ENCODE measurements at places on chromosomes 2 and 18.

DNA sequence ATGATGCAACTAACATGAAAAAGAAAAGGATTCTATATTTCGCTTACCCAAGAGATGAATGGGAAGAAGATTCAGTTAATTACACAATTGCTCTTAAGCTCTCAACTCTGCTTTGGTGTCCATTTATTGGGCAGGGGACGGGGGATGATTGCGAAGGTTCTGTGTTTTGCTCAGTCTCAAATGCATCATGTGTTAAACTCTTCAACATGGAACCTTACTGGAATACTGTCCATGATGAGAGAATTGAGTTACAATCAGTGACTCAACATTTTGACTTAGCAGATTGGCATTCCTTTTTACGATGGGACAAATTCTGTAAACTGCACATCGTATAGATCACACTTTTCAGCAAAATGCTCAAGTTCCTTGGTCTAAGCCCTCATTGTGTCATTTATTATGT is 135.6 kb downstream of the RBMS1 start:
- DNase-seq: no peak

DNA sequence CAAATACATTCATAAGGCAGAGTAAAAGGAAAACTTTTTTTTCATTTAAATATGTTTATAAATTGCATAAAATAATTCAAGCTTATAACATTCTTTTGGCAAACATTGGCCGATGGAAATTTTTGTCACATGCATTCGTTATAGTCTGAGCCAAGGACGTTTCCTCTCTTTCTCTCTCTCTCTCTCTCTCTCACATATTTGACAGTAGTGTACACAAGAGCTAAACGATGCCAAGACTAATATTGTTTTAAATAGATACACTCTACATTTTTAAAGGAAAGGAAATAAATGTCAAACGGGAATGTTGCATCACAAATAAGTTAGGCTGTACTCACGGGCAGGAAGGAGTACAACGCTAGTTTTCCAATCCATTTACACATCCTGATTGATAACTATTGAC is 251.1 kb upstream of the SMIM21 start:
- no peak for DNase-seq

GRCh38 chr18:48785091-48785614 is 165.6 kb downstream of the SMAD7 start:
- DNase-seq: no peak

- DNase-seq: no peak
Measured at GRCh38 chr2:195902857-195903256, 165.8 kb downstream of the DNAH7 start.

DNA sequence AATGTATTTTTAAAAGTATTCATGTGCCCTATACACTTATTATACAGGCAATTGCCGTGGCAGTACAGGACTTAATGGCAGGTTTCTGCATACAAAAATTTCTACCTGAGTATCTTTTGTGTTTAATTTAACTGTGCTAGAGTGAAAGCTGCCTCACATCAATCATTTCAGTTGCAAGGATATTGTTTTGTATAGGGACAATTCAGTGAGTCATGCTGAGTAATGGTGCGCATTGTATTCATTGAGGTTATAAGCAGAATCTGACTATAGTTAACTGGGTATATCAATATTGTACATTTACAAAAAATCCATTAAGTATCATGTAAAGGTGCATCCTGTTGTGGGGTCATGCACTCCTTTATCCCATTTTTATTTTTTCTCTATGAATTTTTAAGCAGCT is 121.5 kb downstream of the GCA start:
- DNase-seq: no peak

DNA sequence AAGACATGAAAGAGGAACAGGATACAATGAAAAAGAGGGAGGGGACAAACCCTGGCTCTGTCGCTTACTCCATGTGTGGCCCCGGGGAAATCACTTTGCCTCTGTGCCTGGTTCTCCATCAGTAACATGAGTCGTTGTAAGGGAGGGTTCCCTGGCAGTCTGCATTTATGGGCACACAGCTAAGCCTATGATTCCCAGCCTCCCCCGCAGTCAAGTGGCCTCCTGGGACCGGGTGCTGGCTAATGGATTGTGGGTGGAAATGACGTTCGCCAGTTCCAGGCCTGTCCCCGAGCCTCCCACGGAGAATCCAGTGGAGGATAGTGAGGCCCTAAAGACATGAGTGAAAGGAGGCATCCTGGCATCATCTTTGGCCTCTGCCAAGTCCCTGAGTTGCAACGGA is 42.7 kb downstream of the SFXN5 start:
- DNase-seq: no peak

DNA sequence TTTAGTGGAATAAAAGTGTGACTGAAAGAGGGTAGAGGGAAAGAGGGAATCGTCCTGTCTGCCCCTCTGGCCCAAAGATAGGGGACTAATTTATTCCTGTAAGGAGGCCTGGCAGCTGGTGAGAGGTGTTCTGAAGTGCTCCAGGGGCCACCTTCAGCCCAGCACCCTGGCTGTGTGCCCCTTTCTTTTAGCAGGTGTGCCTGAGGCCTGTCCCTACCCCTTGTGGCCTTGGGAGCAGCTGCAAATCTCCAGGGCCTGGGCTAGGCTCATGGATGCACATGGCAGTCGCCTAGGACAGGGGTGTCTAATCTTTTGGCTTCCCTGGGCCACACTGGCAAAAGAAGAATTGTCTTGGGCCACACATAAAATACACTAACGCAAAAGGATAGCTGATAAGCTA is 37.3 kb downstream of the FHOD3 start:
- no peak for DNase-seq

- DNase-seq: no peak
Measured at GRCh38 chr2:60116161-60116875, 437.1 kb downstream of the BCL11A start.

- DNase-seq: no peak
Measured at GRCh38 chr2:231685349-231686191, 22.8 kb upstream of the PTMA start.

DNA sequence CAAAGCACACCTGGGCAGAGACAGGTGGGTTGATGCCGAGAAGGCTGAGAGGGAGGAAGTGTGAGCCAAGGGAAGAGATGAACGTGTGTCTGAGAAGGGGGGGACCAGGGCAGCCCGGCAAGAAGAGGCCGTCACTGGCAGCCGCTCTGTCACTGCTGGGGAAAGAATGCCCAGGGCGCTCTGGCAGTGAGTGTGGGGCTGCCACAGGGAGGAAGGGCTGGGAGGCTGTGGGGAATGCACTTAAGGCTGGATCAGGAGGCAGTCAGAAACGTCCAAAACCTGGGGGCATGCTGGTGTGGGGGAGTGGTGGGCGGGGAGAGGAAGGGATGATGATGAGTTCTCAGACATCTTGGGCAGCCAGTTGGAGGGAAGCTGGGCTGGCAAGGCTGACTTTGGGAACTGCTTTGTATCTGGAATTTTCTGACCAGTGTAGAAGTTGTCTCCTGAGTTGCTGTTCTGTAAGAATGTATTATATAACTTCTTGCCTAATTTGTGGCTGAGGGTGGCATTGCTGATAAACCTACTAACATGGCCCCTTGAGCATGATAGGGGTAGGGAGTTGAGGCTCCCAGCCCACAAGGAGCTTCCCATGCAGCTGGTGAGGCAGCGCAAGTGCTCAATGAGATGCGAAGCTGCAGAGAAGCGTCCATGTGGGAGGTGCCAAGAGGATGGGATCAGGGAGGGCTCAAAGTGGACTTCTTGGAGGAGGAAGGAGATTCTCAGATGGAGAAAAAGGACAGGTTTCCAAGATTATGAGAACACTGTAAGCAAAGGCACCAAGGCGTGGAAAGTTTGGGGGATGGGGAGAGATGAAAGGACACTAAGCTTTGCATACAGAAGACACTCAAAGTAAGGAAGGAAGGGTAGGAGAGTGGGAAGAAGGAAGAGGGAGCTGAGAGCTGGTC is 185.1 kb upstream of the HAAO start:
- DNase-seq: no peak

- no peak for DNase-seq
Measured at GRCh38 chr2:62660087-62660486, 45.4 kb upstream of the EHBP1 start.

- DNase-seq: no peak
Measured at GRCh38 chr2:145199042-145199441, 679.1 kb upstream of the ZEB2 start.

GRCh38 chr2:176121190-176122051 is 1.1 kb upstream of the HOXD9 start:
- DNase-seq: no peak

GRCh38 chr2:192203876-192204275 is 9.1 kb upstream of the TMEFF2 start:
- no peak for DNase-seq

DNA sequence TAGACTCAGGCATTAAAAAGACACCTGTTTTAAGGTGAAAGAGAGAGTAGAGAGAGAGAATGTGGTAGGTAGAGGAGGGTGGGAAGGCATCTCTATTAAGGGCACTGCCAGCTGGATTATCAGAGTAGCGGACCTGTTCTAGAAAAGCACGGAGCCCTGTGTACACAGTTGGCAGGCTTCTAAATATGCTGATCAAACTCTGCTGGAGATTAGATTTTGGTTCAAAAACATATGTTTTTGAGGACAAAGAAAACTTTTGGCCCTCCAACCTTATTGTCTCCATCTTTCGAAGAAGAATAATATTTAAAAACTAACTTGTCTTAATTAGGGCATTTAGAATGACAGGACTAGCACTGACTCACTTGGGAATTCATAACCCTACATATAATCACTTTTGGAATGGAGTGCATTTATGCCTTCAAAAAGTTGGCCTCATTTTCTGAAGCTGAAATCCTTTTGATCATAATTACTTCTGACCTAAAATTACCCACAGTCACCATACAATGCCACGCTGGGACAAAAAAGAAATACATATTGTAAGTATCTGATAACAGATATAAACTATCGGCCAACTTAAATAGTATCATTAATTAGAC is 254.6 kb downstream of the MEIS1 start:
- DNase-seq: no peak

- DNase-seq: no peak
Measured at GRCh38 chr18:5237083-5237722, 40.1 kb upstream of the AKAIN1 start.

DNA sequence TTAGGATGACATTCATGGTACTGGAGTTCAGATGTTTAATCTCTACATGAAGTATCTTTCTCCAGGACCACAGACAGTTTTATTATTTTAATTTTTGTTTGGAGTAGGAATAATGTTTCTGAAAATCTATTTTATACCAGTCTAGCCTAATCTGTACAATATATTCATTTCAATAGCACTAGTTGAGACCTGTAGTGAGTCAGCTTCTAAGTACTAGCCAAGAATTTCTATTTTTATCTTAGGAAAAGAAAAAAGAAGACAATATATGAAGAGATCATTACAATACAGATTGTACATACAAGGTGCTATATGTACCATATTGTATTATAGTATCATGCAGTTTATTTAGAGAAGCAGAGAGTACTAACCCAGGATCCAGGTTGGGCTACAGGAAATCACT is 826.9 kb upstream of the PIK3C3 start:
- no peak for DNase-seq

GRCh38 chr2:158965641-158966040 is 2.8 kb upstream of the TANC1 start:
- no peak for DNase-seq

GRCh38 chr2:15159751-15160177 is 401.4 kb downstream of the NBAS start:
- DNase-seq: no peak

DNA sequence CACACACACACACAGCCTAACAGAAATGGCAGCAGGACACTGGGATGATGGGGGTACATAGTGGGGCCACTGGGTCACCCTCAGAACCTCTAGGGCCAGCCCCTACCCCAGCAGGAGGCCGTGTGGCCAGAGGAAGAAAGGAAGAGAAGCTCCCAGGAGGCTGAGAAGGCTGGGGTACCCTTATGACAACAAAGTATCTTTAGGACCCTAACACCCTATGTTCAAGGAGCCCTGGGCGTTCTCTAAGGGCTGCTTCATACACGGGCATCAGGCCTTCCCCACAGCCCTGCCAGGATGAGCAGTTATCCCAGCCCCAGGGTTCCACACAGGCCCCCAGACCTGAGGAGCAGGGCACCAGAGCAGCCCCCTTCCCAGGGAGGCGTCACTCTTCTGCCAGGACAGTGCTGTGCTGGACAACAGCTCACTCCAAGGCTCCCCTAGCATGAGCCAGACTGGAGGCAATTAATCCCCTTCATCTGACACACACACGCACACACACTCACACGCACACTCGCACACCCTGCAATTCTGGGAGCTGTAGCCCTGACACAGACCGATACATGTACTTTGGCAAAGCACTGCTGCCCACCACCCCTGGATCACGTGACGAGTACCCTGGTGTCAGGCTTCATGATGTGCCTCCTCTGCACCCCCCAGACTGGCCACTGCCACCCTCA is 163.6 kb downstream of the TNS1 start:
- DNase-seq: no peak

DNA sequence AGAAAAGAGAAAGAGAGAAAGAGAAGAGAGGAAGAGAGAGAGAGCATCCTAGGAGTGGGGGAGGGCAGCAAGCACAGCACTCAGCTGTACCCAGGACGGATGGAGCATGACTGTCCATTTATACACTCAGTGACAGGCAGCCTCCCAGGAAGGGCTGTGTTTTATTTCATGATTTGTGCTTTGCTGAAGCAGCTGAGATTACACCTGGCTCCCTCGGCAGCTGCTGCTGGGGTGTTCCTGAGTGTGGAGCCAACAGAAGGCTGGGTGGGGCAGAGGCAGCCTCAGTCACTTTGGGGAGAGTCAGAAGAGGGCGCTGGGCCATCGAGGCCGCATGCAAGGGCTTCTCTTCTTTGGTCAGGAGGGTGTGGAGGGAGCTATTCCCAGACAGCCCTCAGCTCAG is 47.8 kb upstream of the TEX51 start:
- no peak for DNase-seq

GRCh38 chr18:32333781-32334180 is 136.9 kb downstream of the GAREM1 start:
- DNase-seq: no peak

- no peak for DNase-seq
Measured at GRCh38 chr2:159996792-159997546, 65.4 kb downstream of the PLA2R1 start.

DNA sequence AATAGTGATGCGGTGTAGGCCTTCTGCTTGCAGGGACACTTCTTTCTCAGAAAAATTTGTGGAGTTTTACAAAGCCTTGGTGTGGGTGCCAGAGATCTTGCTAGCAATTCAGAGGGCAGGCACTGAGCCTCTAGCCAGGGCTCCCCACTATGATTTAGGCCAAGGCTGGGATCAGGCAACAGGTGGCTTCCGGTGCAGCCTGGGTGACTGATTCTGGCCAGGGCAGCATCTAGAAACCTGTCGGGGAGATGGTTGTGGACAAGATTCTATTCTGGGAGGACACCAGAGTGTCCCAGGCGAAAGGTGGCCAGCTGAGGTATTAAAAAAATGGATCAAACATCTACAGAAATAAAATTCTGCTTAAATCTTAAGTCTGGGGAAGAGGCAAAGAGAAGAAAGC is 21.5 kb upstream of the TNP1 start:
- no peak for DNase-seq

GRCh38 chr2:171084128-171084527 is 76.6 kb downstream of the TLK1 start:
- no peak for DNase-seq

GRCh38 chr18:58866066-58866772 is 1.5 kb downstream of the ZNF532 start:
- no peak for DNase-seq

GRCh38 chr2:54687595-54688152 is 35.8 kb upstream of the EML6 start:
- no peak for DNase-seq

Measured in stimulated activated CD4-positive, alpha-beta T cell treated with anti-CD3 and anti-CD28 coated beads, Interleukin-4, amount 100 ng/mL, for 4 hours (primary cell).